Peyer's patch (tissue), 4 donors: ENCODE measurements at places on chromosomes 11 and 22. TPM values are rescaled to one million over a fixed set of nuclear protein-coding genes. Genes with fewer than 3 reads are reported as not detected.
A peak's percentile ranks its signal among the peaks of the same experiment; 100 is the strongest.

C11orf42 gene
- not detected for total RNA-seq

TYR gene
- total RNA-seq, result not detected

POLDIP3 gene
- total RNA-seq, result 30.3 TPM

SDHD gene
- 290 TPM for total RNA-seq

C1QTNF5 gene
- total RNA-seq, result 13.0 TPM

GRM5 gene
- total RNA-seq, result not detected

SCGB2A2 gene
- not detected for total RNA-seq

PANX3 gene
- not detected for total RNA-seq

DNA sequence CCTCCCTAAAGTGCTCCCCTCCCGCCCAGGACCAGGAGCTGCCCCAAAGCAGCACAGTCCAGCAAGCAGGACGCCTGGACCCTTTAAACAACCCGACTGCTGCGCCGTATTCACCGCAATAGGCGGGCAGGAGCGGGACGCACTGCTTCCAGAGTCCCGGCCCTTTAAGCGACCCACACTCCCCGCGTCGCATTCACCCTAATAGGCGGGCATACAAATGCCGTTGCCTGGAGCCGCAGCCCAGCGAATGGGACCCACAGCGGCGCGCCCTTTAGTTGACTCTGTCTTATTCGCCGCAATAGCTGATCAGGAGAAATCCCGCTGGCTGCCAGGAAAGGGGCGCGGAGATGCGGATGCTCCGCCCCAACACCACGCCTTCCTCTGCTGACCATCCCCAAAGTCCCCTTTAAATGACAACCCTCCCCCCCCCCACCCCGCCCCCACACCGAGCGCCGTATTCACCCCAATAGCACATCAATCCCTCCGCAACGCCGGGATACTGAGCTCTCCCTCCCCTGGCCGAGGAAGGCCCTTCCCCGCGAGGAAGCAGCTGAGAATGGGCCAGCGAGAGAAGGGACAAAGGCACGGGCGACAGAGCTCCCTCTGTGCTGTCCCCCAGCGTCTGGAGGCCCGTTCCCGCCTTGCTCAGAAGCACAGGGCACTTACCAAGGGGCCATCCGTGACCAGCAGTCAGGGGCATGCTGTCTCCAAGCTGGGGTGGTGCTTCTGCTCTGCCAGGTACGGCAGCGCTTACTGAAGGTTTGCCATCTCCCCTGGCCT is 4.7 kb downstream of the OSBPL5 start:
- H3K36me3 ChIP-seq, result no peaks in the 10 kb centered on the region
- H3K4me1 ChIP-seq, result peaks cover 80% of the 10 kb centered on the region
- peak overlapping the region; percentile 52 for H3K4me3 ChIP-seq
- peak; percentile 85 for DNase-seq
- H3K27ac ChIP-seq, result peak overlapping the region; percentile 51

DNA sequence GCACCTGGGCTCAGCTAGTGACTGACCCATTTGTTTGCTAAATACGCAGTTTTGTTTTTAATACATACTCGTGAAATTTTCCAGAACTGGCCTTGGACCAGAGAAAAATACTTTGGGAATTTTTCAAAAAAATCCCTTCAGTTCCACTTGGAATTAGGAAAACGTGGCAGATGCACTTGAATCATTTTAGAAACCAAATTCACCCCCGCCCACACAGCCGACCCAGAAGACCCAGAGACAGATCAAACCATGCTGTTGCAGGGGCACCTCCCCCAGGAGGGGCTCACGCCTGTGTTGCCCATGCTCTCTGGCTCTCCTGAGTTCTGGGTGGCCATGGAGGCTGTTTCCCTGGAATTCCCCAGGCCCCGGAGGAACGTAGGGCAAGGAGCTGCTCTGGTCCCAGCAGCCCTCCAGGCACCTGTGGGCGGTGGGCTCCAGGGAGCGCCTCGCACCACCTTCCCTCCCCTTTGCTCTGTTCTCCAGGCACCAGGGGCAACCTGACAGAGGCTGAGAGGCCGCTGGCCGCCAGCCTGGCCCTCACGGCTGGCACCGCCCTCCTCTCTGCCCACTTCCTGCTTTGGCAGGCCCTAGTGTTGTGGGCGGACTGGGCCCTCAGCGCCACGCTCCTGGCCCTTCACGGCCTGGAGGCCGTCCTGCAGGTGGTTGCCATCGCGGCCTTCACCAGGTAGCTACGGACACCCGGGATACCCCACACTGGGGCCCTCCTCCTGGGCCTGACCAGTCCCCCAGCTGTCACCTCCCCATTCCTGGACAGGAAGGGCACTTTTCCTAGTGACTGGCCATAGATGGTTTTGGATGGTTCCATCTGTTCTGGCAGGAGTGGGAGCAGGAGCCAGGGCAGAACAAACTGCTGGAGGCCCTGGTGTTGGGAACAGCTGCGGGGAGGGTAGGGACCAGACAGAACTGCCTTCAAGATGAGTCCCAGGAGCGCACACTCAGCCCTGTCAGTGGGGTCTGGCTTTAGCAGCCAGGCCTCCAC is 3.3 kb upstream of the EPS8L2 start:
- H3K27ac ChIP-seq, result peak overlapping the region; percentile 10
- H3K4me1 ChIP-seq, result peaks cover 10% of the 10 kb centered on the region
- H3K27me3 ChIP-seq, result no peaks in the 10 kb centered on the region
- no peak overlapping the region for H3K4me3 ChIP-seq

- no peak overlapping the region for H3K4me3 ChIP-seq
- H3K4me1 ChIP-seq, result no peaks in the 10 kb centered on the region
- DNase-seq, result no peak
- H3K27ac ChIP-seq, result no peak overlapping the region
- no peaks in the 10 kb centered on the region for H3K27me3 ChIP-seq
These were observed 9.1 kb downstream of the BACE1-AS start for GRCh38 chr11:117300283-117300663.

DNA sequence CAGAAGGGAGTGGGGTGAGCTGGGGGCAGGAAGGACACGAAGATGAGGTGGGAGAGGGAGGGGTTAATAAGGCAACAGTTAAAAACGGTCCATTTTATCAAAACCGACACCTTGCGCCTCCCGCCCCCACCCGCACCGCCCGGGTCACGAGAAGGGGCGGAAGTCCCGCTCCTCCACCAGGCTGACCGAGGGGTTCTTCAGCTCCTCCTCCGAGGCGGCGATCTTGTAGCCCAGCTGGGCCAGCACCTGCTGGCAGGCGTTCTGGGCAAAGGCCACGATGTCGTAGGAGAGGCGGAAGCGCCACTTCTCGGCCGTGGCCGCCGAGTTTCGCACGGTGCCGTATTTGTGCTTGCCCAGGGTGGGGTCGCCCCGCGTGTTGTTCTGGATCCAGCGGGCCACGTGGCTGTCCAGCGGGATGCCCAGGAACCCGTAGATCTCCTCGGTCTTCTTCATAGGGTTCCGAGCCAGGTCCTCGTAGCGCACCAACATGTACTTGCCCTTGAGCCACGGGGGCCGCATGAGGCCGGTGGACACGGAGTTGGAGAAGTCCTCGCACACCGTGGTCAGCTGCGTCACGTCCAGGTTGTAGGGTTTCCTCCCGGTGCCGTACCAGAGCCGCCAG is 15.8 kb downstream of the CHST1 start:
- no peaks in the 10 kb centered on the region for H3K27me3 ChIP-seq
- no peaks in the 10 kb centered on the region for H3K4me1 ChIP-seq
- no peaks in the 10 kb centered on the region for H3K36me3 ChIP-seq
- no peak overlapping the region for H3K27ac ChIP-seq
- no peak for DNase-seq
- no peak overlapping the region for H3K4me3 ChIP-seq

GRCh38 chr11:65298655-65299179 is 15.9 kb upstream of the CDC42EP2 start:
- H3K4me1 ChIP-seq, result no peaks in the 10 kb centered on the region
- DNase-seq, result no peak
- no peak overlapping the region for H3K4me3 ChIP-seq
- H3K36me3 ChIP-seq, result no peaks in the 10 kb centered on the region
- H3K27me3 ChIP-seq, result no peaks in the 10 kb centered on the region

DNA sequence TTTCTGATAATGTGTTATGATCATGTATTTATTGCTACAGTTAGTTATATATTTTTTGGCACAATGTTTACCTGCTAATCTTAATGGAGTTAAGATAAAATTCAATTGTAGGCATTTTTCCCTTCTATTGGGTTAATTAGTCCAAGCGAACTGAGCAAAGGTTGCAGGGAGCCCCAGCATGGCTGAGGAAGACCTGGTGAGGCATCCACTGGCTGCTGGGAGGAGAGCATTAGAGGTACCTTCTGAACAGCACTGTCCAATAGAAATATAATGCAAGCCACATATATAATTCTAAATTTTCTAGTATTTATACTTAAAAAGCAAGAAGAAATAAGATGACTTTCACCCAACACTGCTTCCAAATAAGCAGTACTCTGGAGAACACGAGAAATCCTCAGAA is 689 bp upstream of the TMEM126A start:
- peak overlapping the region; percentile 76 for H3K27ac ChIP-seq
- H3K36me3 ChIP-seq, result no peaks in the 10 kb centered on the region
- H3K4me1 ChIP-seq, result peaks cover 28% of the 10 kb centered on the region
- H3K4me3 ChIP-seq, result peak overlapping the region; percentile 62

DNA sequence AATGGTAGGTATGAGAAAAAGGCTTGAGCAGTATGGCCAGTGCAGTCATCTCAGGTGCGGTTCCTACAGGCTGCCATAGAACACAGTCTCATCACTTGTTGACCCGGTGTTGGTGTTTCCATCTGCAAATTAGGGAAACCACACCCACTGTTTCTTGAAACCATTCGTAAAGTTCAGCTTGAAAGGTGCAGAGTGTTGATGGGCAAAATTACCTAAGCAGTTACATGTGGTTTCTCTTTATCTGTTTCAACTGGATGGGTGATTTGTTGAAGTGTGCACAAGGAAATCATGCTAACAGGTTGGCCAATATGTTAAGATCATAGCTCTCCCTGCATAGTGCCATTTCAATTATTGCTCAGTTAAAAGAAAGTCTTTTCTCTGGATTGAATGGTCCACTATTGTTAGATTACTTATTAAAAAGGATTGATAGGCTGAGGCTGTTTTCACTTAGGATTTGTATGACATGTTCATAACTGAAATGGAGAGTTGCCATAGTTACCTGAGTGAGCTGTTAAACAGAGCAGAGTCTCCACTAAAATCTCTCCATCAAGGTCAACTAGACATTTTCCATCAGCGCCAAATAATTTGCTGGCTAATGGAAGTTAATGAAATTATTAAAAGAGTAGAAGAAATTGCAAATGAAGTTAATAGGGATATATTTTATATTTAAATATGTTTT is 203.1 kb upstream of the MTMR2 start:
- H3K27ac ChIP-seq, result no peak overlapping the region
- no peak for DNase-seq
- no peak overlapping the region for H3K4me3 ChIP-seq
- no peaks in the 10 kb centered on the region for H3K36me3 ChIP-seq
- no peaks in the 10 kb centered on the region for H3K4me1 ChIP-seq

GRCh38 chr11:20110908-20111669 is 49.2 kb downstream of the DBX1 start:
- no peaks in the 10 kb centered on the region for H3K27me3 ChIP-seq
- no peaks in the 10 kb centered on the region for H3K4me1 ChIP-seq
- no peak overlapping the region for H3K4me3 ChIP-seq

GRCh38 chr22:37254867-37255233 is 10.8 kb upstream of the RAC2 start:
- DNase-seq, result no peak
- H3K4me1 ChIP-seq, result peaks cover 6% of the 10 kb centered on the region
- H3K27ac ChIP-seq, result no peak overlapping the region

GRCh38 chr11:17508791-17509190 is 32.1 kb upstream of the ABCC8 start:
- no peaks in the 10 kb centered on the region for H3K36me3 ChIP-seq
- H3K4me3 ChIP-seq, result no peak overlapping the region
- no peaks in the 10 kb centered on the region for H3K4me1 ChIP-seq
- no peaks in the 10 kb centered on the region for H3K27me3 ChIP-seq

DNA sequence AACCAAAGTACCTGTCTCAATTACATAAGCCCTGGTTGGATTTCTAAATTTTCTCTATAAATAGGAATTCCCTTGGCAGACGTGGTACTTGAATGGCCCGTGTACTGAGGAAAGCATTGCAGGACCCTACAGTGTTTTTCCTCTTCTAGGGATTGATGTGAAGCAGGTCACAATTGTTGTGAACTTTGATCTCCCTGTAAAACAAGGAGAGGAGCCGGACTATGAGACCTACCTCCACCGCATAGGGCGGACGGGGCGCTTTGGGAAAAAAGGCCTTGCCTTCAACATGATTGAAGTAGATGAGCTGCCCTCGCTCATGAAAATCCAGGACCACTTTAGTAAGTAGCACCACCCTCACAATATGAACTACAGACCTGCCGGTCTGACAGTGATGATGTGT is 16.7 kb downstream of the DDX25 start:
- H3K36me3 ChIP-seq, result no peaks in the 10 kb centered on the region
- no peaks in the 10 kb centered on the region for H3K27me3 ChIP-seq
- H3K4me1 ChIP-seq, result no peaks in the 10 kb centered on the region
- no peak overlapping the region for H3K27ac ChIP-seq
- no peak for DNase-seq
- H3K4me3 ChIP-seq, result no peak overlapping the region

DNA sequence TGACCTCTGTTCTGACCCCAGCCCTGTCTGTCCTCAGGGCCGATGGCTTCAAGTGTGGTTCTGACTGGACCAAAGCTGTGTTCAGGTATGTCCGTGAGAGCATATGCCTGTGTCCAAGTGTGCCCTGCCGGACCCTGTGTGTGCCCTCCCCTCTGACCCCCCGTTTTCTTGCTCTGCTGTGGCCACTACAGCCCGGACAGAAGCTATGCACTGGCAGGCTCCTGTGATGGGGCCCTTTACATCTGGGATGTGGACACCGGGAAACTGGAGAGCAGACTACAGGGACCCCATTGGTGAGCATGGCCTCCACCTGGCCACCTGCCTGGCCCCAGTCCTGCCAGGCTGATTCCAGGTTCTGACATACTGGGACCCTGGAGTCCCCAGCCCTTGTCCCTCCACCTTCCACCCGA is 14.5 kb downstream of the ATG16L2 start:
- no peaks in the 10 kb centered on the region for H3K27me3 ChIP-seq
- H3K27ac ChIP-seq, result peak overlapping the region; percentile 74
- peaks cover 5% of the 10 kb centered on the region for H3K4me1 ChIP-seq
- no peak overlapping the region for H3K4me3 ChIP-seq
- no peak for DNase-seq
- H3K36me3 ChIP-seq, result no peaks in the 10 kb centered on the region

GRCh38 chr22:44994399-44995104 is 15.3 kb downstream of the PHF21B start:
- no peaks in the 10 kb centered on the region for H3K27me3 ChIP-seq
- DNase-seq, result no peak
- no peaks in the 10 kb centered on the region for H3K36me3 ChIP-seq
- no peaks in the 10 kb centered on the region for H3K4me1 ChIP-seq
- H3K4me3 ChIP-seq, result no peak overlapping the region

- no peaks in the 10 kb centered on the region for H3K27me3 ChIP-seq
- peak overlapping the region; percentile 83 for H3K27ac ChIP-seq
- peaks cover 4% of the 10 kb centered on the region for H3K4me1 ChIP-seq
These were observed 891 bp downstream of the SAMM50 start for GRCh38 chr22:43955883-43956782.

- no peak overlapping the region for H3K27ac ChIP-seq
- no peak overlapping the region for H3K4me3 ChIP-seq
- H3K4me1 ChIP-seq, result peaks cover under 1% of the 10 kb centered on the region
- DNase-seq, result no peak
- H3K27me3 ChIP-seq, result no peaks in the 10 kb centered on the region
These were observed 13.9 kb upstream of the ADSL start for GRCh38 chr22:40332319-40332781.

GRCh38 chr11:117601006-117601708 is 195.9 kb downstream of the DSCAML1 start:
- no peaks in the 10 kb centered on the region for H3K36me3 ChIP-seq
- H3K27ac ChIP-seq, result no peak overlapping the region
- DNase-seq, result no peak
- no peaks in the 10 kb centered on the region for H3K4me1 ChIP-seq
- no peak overlapping the region for H3K4me3 ChIP-seq

GRCh38 chr22:42364604-42365110 is 67.5 kb downstream of the NFAM1 start:
- H3K4me1 ChIP-seq, result no peaks in the 10 kb centered on the region
- H3K27ac ChIP-seq, result peak overlapping the region; percentile 25
- H3K4me3 ChIP-seq, result no peak overlapping the region
- no peaks in the 10 kb centered on the region for H3K27me3 ChIP-seq
- H3K36me3 ChIP-seq, result no peaks in the 10 kb centered on the region
